Kasumi-1 (cell line): ENCODE measurements at places on chromosomes 7 and 10.

DNA sequence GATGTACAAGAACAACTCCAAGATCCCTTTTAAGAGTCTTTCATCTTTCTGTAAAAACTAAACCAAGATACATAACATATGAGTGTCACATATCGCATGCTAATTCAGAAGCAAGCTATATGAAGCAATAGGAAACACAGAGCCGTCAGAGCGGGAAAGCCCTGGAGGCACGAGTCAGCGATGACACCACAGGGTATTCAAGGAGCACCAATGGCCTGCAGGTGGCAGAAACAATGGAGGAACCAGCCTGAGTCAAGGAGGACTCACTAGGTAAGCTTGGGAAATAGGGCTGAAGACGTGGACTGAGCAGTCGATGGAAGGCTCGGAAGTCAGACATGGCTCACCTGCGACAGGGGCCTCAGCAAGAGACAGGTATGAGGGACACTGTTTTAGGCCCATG is 214.4 kb downstream of the FAM107B start:
- peak; percentile 87 for DNase-seq

- peak; percentile 26 for DNase-seq
Observed at GRCh38 chr10:126108693-126109092, 212.3 kb downstream of the FANK1 start.

- no peak for DNase-seq
Observed at GRCh38 chr10:123742751-123743440, 76.7 kb downstream of the GPR26 start.

- DNase-seq: no peak
Observed at GRCh38 chr7:153532326-153532725, 519.9 kb upstream of the DPP6 start.

DNA sequence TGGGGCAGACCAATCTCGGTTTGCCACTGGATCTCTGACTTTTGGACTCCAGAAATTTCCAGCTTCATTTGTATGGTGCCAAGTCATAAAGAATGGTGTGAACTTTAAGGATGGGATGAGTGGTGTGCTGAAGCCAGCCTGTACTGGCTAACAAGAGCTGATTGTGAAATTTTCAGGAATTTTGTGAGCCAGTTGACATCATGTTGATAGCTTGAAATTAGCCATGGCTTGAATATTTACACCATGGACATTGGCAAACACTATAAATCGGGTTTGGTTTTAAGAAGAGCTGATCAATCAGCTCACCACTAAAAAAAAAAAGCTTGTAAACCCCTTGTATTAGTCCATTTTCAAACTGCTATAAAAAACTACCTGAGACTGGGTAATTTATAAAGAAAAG is 14.1 kb upstream of the MYH16 start:
- no peak for DNase-seq
